Hematopoietic multipotent progenitor cell treated with erythropoietin and hydrocortisone succinate and interleukin-3 and kit ligand, for 15 days (in vitro differentiated cells): ENCODE measurements at places on chromosomes 4 and X.

DNA sequence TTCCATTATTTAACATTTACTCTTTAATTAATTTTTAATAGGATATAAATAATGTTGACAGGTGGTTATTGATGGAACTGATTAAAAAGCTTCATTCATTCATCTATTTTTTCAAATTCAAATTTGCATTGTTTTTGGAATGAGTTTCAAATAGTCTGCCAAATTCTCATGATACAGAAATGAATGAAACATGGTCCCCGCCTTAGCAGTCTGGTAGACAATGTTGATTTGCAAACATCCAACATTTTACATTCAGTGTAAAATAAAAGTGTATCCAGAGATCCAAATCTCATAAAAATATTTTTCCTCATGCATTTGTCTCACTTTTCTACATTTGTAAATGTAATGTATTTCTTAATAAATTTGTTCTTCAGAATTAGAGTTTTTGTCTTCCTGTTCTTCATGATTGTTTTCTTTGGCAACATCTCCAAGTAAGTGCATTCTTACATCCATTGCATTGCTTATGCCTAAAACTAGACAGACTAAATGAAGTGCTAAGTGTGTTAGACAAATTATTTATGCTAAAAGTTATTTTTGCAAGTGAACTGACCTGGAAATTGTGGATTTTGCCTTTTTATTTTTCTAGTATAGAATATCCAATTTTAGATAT is 142.3 kb downstream of the PCDH18 start:
- DNase-seq = no peak

DNA sequence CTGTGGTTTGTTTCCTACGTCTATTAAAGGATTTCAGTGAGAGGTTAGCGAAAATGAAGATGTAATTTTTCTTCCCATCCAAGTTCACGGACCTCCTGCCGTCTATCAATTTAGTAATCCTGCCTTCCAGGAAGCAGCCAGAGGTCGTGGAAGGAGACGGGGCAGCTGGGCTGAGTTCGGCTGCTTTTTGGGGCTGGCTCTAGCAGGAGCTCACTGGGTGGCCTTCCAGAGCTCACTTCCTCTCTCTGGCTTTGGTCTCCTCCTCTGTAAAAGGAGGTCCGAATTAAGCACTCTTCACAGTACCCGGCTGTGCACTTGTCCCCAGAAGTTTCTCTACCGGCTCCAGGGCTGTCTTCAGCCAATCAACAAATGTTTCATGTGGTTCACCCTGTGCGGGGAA is 295.4 kb downstream of the BCOR start:
- no peak for DNase-seq

- DNase-seq = no peak
Measured at GRCh38 chr4:106194801-106195200, 121.2 kb downstream of the TBCK start.

- no peak for DNase-seq
Measured at GRCh38 chr4:76607266-76607799, 172.3 kb downstream of the SHROOM3 start.

- DNase-seq = no peak
Measured at GRCh38 chr4:3687538-3687937, 78.6 kb upstream of the ADRA2C start.

DNA sequence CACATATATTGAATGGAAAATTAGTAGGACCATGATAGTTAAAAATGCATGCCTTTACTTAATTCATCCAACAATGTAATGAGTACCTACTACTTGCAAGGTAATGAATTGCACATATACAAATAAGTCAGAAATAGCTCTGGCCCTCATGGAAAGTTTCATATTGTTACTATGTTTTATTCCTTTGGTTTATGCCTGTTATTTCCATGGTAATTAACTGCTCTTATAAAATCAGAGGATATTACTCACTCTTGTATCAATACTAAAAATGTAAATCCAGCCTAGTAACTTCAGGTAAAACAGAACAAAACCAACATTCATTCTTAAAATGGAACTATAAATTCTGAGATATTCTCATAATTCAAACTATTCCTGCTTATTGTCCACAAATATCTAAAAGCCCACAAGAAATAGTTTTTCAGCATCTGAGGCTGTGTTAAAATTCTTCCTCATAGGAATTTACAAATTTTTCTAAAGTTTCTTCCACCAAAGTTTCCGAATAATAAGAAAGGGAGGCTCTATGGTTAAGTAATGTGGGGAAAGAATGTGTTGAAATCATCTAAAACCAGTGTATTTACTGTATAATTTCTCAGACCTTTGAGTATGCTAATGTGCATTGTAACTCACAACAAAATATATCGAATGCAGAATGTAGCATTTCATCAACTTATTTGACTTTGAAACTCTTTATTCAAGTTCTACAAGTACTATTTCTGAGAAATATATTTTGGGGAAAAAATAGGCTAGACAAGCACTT is 444.2 kb downstream of the PDGFC start:
- DNase-seq = no peak

- no peak for DNase-seq
Measured at GRCh38 chrX:135923353-135923752, 29.8 kb downstream of the SAGE1 start.

- no peak for DNase-seq
Measured at GRCh38 chrX:137313627-137314026, 252.3 kb upstream of the ZIC3 start.

DNA sequence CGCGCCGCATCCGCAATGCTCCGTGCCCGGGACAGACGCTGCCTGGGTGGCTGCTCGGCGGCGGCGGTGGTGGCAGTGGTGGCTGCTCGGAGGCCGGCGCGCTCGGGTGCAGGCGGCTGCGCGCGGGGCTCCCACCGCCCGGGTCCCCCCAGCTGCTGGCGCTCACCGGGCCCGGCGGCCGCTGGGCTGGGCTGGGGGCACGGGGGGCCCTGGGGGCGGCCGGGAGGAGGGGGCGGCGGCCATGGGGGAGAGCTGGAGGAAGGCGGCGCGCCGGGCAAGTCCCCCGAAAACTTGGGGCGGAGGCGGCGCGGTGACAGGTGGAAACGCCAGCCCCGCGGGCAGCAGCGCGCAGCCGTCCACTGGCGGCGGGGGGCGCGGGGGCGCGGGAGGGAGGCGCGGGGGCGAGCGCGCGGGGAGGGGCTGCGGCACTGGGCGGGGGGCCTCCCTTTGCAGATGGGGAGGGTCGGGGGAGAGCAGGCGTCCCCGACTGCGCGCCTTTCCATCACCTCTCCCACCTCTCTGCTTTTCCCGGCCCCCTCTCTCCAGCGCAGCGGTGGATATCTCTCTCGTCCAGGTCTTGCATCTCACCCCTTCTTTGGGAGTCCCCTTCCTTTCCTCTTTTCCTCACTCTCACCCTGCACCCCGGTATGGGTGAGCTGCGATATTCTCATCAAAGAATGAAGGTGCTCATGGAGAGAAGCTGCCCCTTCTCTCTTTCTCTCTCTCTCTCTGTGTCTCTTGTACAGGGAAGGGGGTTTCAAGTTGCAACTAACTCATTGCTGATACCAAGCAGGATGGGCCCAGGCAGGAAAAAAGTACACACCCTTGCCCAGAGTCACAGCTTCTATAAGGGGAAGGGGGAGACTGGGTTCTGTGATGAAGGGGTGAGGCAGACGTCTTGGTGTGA is 83.7 kb upstream of the DHRSX start:
- DNase-seq = no peak

DNA sequence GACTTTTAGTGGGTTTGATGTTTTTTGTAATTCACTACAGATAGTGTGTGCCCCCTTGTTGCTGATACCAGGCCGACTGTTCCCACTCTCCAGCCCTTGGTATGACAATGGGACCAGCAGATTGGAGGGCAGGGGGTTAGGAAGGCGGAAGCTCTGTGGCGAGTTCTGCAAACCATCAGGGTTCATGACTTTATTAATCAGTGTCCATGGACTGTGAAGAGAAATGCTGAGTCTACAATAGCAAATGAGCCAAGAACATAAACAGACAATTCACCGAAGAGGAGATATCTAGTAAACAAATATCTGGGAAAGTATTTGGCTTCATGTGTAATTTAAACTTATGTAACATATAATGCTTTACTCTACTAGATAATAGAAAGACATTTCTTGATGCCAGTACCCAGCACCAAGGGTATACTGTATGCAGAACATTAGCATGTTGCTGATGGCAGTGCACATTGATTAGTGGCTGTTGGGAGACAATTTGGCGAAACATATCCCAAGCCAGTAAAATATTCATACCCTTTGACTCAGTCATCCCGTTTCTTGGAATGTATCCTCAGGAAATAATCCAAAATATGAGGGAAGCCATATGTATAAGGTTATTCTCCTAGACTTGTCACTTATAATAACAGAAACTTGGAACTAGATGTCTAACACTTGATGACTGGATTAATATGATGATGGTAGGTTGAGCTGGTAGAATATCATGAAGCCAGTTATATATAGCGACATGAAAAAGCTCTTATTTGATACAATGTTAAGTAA is 169.4 kb downstream of the PTTG2 start:
- DNase-seq = no peak

- DNase-seq = no peak
Measured at GRCh38 chrX:37380924-37381323, 31.8 kb downstream of the PRRG1 start.

- DNase-seq = no peak
Measured at GRCh38 chr4:73252001-73252400, 6.6 kb downstream of the ANKRD17 start.

GRCh38 chr4:73883306-73883705 is 14.1 kb downstream of the CXCL1 start:
- DNase-seq = no peak

- DNase-seq = no peak
Measured at GRCh38 chrX:111264385-111264784, 5.9 kb downstream of the CAPN6 start.

DNA sequence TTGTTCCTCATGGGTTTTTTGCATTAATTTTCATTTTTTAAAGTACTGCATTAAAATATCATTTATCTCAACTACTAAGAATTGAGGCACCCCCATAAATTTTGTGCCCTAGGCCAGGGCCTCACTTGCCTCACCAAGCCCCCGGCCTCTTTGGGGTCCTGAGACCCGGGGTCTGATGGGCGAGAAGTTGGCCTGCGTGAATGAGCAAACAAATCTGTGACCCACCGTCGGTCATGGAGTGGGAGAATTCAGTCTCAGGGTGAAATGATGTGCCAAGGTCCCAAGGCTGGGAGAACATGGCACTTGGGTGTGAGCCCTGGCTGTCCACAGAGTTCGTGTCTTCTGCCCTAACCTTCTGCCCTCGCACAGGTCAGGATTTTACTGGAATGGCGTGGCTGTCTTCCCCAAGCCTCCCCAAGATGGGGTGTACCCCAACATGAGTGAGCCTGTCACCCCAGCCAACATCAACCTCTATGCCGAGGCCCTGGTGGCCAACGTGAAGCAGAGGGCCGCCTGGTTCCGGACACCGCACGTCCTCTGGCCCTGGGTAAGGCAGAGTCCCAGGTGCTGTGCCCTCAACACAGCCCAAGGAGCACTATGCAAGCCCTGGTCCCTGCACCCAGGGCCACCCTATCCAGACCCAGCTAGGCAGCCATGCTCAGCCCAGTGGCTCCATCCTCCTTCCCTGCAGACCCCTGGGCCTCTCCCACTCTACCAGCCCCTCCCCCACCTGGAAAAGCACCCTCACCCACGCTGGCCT is 18.0 kb downstream of the MAN2B2 start:
- DNase-seq = no peak

GRCh38 chr4:149825336-149825735 is 9.7 kb upstream of the IQCM start:
- DNase-seq = no peak

- DNase-seq = no peak
Measured at GRCh38 chr4:20288047-20288650, 36.4 kb downstream of the SLIT2 start.

- no peak for DNase-seq
Measured at GRCh38 chr4:54144199-54144598, 44.2 kb downstream of the GSX2 start.

- DNase-seq = no peak
Measured at GRCh38 chrX:152072236-152072635, 66.1 kb downstream of the MAGEA10 start.

DNA sequence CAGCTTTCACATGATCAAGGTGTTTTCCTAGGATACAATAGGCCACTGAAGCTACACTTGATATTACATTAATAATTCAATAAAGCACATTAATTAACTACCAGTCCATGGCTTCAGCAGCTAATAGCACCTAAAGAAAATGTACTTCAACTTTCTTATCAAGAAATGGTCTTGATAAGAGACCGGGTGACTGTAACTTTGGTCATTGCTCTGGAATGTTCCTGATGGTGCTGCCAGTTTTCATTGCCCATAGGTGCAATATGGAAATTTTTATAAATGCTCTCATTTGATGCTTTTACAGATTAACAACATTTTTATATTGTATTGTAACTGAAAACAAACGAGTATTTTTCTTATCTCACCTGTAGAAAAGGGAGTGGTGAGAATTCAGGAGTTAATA is 165.4 kb downstream of the SHROOM3 start:
- no peak for DNase-seq

DNA sequence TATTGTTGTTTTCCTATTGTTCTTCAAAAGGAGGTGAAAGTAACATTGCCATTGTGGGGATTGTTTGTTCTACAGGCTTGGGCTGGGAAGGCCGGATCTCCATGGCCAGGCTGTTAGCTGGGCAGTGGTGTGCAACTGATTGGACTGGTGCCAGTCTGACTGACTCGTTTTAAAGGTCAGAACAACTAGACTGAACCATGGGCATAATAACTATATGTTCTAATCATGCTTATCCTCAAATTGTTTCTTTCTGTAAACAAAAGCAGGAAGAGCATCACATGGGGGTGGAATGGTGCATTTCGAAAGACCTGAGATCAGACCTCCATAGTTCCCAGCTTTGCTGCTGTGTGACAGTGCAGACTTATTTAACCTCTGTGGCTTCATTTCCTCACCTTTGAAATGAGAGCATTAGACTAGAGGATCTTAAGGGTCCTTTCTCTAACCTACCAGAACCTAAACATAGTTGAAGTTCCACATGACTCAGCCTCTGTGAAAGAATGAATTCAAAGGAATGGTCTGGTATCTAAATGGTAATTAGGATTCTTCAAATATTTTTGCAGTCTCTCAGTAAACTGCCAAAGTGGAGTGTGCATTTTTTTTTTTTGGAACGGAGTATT is 66.7 kb upstream of the PGRMC2 start:
- DNase-seq = peak; percentile 37

- no peak for DNase-seq
Measured at GRCh38 chr4:10040049-10040892, 19.0 kb upstream of the SLC2A9 start.

- no peak for DNase-seq
Measured at GRCh38 chrX:78923198-78924015, 21.8 kb upstream of the P2RY10 start.

DNA sequence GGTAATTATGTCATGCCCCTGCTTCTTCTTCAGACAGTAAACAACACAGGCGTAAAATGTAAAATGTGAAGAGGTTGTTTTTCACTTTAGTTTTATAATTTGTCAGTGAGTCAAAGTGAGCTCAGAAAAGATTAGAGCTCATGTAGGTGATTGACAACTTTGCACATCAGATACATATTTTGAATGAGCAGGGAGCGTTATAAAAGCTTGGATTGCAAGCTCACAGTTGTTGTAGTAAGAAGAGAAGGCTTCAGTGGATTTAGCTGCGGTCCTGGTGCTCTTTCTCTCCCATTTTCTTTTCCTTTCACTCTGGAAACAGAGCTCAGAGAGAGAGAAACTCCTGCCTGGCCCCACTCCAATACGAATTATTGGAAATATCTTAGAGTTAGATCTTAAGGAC is 26.4 kb downstream of the MTMR1 start:
- DNase-seq = no peak
